ENCODE measurements at places on chromosomes 5 and 9. TPM values are rescaled to one million over a fixed set of nuclear protein-coding genes. Genes with fewer than 3 reads are reported as not detected.

TRIM7 gene
- 28.8 TPM for total RNA-seq

CCNB1 gene
- 4.1 TPM for total RNA-seq

SEC24A gene
- 16.9 TPM for total RNA-seq

TENT4A gene
- 15.6 TPM for total RNA-seq

- H3K27ac ChIP-seq, result no peak overlapping the region
- peak; percentile 38 for DNase-seq
- no peaks in the 10 kb centered on the region for H3K36me3 ChIP-seq
- no peaks in the 10 kb centered on the region for H3K27me3 ChIP-seq
- H3K4me1 ChIP-seq, result no peaks in the 10 kb centered on the region
- no peak overlapping the region for H3K4me3 ChIP-seq
These were observed 134.2 kb downstream of the ZNF354C start for GRCh38 chr5:179194201-179194910.

GRCh38 chr5:172564883-172565282 is 76.2 kb upstream of the NEURL1B start:
- no peaks in the 10 kb centered on the region for H3K4me1 ChIP-seq
- H3K36me3 ChIP-seq, result no peaks in the 10 kb centered on the region
- DNase-seq, result no peak
- peaks cover 1% of the 10 kb centered on the region for H3K27me3 ChIP-seq
- no peak overlapping the region for H3K4me3 ChIP-seq

- DNase-seq, result no peak
- no peak overlapping the region for H3K4me3 ChIP-seq
- H3K4me1 ChIP-seq, result no peaks in the 10 kb centered on the region
- no peak overlapping the region for H3K27ac ChIP-seq
- no peaks in the 10 kb centered on the region for H3K36me3 ChIP-seq
These were observed 55.1 kb upstream of the XPA start for GRCh38 chr9:97752274-97752673.

Measured in psoas muscle (tissue), 8 donors.